CD8-positive, alpha-beta memory T cell (primary cell): ENCODE measurements at places on chromosomes 2 and 18.

- DNase-seq = no peak
Observed at GRCh38 chr2:97741251-97741650, 27.9 kb downstream of the ZAP70 start.

DNA sequence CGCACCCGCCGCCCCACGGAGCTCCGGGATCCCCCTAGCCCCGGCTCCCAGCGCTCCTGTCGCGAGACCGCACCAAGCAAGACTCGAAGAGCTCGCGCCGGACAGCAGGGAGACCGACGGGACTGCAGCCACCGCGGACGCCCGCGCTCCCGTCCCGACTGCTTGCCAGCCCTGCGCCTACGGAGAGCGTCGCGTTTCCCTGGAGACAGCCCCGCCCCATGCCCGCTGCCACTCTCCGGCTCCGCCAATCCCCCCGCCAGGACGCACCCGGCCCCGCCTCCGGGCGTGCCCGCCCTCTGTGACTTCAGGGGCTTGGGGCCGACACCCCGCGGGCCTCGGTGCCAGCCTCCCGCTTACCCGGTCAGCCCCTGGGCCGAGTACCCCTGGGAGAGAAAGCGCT, at the start of gene ANKMY1:
TSS of gene ANKMY1 (minus strand) at position 181 of the 400 bp plus-strand sequence. CDS start 653 bp downstream, outside the sequence.
- peak; percentile 45 for DNase-seq

GRCh38 chr18:24027156-24027827, 12.7 kb downstream of the TTC39C start:
- DNase-seq = no peak

GRCh38 chr18:13614641-13615288, 111.6 kb downstream of the FAM210A start:
- DNase-seq = no peak

DNA sequence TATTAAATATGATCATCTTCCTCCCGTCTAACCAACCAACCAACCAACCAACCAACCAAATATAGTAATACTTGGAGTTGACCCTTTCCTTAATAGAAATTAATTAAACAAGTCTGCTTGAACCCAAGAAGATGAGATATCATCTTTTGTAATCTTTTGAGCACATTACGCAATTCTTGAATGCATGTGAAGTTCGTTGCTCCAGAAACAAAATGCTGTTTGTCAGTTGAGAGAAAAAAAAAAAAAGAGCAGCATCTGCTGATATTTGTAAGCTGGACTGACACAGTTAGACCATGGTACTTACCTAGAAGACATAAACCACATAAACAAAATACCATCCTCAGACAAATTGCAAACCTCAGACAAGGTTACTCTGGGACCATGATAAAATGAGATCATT, 9.2 kb upstream of the SERPINB2 start:
- no peak for DNase-seq

GRCh38 chr2:23422089-23423061, 37.4 kb downstream of the KLHL29 start:
- no peak for DNase-seq

- no peak for DNase-seq
Observed at GRCh38 chr2:173238385-173238784, 116.3 kb upstream of the CDCA7 start.

- DNase-seq = no peak
Observed at GRCh38 chr2:10522170-10522448, 74.0 kb upstream of the ODC1 start.

DNA sequence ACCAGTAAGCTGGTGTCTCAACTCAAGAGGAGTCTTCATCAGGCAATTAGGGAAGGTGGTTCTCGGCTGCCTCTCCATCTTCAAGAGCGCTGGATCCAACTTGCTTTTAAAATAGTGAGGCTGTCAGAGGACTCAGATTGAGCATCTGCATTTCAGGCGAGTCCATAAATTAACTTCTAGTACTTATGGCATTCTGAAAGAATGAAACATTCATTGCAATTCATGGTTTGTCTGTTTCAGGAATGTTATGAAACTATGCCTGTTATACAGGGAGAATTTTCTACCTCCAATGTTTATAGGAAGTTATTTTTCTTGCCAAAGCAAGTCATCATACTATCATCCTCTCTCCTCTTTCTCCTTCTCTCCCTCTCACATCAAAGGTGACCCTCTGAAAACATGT, 883.2 kb downstream of the SLC4A3 start:
- DNase-seq = no peak
